ENCODE measurements at places on chromosomes 7 and 10. TPM values are rescaled to one million over a fixed set of nuclear protein-coding genes. Genes with fewer than 3 reads are reported as not detected.
A peak's percentile ranks its signal among the peaks of the same experiment; 100 is the strongest.

DNA sequence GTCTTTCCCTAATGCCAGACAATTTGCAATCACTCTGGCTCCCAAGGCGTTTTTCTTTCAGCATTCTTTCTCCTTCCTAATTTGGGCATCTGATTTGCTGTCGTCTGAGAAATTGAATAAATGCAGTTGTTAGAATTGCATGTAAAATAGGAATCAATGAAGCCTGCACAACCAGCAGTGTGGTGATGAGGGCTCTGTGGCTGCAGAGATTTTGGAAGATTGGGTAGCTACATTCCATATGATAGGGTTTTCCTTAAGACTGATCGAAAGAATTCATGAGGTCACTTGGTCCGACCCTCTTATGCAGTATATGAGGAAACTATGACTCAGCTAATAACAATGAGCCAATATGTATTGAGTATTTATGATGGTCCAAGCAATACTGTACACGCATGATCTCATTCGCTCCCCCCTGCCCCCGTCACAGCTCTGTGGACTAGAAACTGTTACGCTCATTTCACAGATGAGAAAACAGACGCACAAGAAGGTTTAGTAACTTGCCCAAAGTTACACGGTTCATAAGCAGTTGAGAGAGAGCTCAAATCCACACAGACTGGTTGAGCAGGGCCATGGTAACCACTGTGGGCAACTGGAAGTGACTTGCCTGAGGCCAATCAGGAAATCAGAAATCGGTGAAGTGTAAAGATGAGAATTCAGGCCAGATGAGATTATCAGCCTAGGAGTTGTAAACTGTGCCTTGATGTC is 527.2 kb downstream of the GATA3 start:
- no peaks in the 10 kb centered on the region for H3K27me3 ChIP-seq
- H3K36me3 ChIP-seq: no peaks in the 10 kb centered on the region
- H3K4me3 ChIP-seq: peak overlapping the region; percentile 26
- peak overlapping the region; percentile 92 for H3K27ac ChIP-seq
- peaks cover 34% of the 10 kb centered on the region for H3K4me1 ChIP-seq

Gene SLC16A9
- not detected for total RNA-seq

Gene IL6
- total RNA-seq: 1.4 TPM

GRCh38 chr10:119650692-119651513 is at the start of gene BAG3:
TSS of gene BAG3 (plus strand) at chr10:119651380. CDS start at chr10:119651676, 296 bp downstream.
- peak within 1 kb of the TSS; percentile 75 for H3K27ac ChIP-seq
- H3K4me3 ChIP-seq: peak within 1 kb of the TSS; percentile 87
- peaks cover 32% of the 10 kb centered on the region for H3K4me1 ChIP-seq
- H3K27me3 ChIP-seq: no peaks in the 10 kb centered on the region

Gene HOXA1
- total RNA-seq: 2.0 TPM

GRCh38 chr7:2771274-2771731 is 72.8 kb downstream of the GNA12 start:
- peaks cover 26% of the 10 kb centered on the region for H3K36me3 ChIP-seq
- peaks cover 39% of the 10 kb centered on the region for H3K4me1 ChIP-seq
- DNase-seq: no peak
- no peak overlapping the region for H3K27ac ChIP-seq

GRCh38 chr10:88835910-88836221 is 15.8 kb downstream of the ANKRD22 start:
- DNase-seq: no peak
- no peaks in the 10 kb centered on the region for H3K27me3 ChIP-seq
- no peak overlapping the region for H3K27ac ChIP-seq
- H3K4me3 ChIP-seq: no peak overlapping the region

Gene HOXA2
- total RNA-seq: 6.5 TPM

GRCh38 chr10:74738542-74738941 is 87.9 kb upstream of the KAT6B start:
- no peak overlapping the region for H3K27ac ChIP-seq
- H3K4me3 ChIP-seq: no peak overlapping the region
- no peaks in the 10 kb centered on the region for H3K36me3 ChIP-seq
- no peaks in the 10 kb centered on the region for H3K4me1 ChIP-seq
- DNase-seq: no peak

Gene WDFY4
- not detected for total RNA-seq

Gene EPHA1
- total RNA-seq: 39.3 TPM

Gene SPDYE16
- not detected for total RNA-seq
